ENCODE measurements at places on chromosomes 16 and 17.
A peak's percentile ranks its signal among the peaks of the same experiment; 100 is the strongest.

DNA sequence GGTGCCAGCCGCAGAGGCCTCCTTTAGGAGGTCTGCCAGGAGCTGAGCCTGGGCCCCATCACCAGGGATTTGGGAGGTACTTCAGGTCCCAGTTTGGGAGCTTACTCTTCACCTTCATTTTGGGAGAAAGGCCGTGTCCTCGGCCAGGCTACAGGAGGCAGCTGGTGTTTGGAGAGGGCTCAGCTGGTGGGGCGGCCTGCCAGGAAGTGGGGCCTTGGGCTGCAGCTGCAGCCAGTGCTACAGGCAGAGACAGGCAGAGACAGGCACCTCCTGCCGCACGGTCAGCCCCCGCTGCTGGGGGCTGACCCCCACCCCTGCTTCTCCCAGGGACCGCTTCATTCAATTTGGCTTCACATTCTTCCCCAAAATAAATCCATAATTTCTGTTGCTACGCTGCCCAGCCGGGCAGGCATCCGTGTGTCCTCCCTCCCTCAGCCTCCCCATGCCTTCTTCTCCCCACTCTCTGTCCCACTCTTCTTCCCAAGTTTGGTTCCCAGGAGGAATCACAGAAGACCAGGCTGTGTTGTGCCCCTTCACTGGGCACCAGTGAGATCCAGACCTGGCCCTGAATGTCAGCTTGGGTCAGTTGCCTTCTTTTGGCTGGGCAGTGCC is 6.1 kb downstream of the TMEM235 start:
- DNase-seq, result no peak

GRCh38 chr16:82175627-82176026 is 5.6 kb upstream of the MPHOSPH6 start:
- no peak for DNase-seq

DNA sequence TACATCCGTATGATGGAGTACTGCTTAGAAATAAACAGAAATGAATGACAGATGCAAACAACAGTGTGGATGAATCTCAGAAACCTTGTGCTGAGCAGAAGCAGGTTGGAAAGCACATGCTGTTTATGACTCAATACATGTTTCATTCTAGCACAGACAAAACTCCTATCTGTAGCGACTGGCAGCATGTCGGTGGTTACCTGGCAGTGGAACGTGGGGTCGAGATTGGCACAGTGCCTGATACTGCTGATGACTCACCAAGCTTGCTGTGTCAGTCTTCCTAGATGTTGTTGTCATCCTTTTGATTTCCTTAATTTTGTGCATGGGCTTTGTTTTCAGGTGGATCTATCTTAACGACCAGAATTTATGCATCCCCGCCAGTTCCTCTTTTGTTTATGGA is 62.1 kb downstream of the GAN start:
- no peak for DNase-seq

- peak; percentile 84 for DNase-seq
Observed at GRCh38 chr16:68310774-68311511, at the start of the genes PRMT7 and SLC7A6OS. Gene PRMT7, plus strand, starts transcription at chr16:68311019. Its CDS starts 4,961 bp downstream, at chr16:68315980. Gene SLC7A6OS, minus strand, starts transcription at chr16:68310946. Its CDS starts 20 bp downstream, at chr16:68310926.

- no peak for DNase-seq
Observed at GRCh38 chr17:1606352-1606985, 22.2 kb downstream of the SLC43A2 start.

DNA sequence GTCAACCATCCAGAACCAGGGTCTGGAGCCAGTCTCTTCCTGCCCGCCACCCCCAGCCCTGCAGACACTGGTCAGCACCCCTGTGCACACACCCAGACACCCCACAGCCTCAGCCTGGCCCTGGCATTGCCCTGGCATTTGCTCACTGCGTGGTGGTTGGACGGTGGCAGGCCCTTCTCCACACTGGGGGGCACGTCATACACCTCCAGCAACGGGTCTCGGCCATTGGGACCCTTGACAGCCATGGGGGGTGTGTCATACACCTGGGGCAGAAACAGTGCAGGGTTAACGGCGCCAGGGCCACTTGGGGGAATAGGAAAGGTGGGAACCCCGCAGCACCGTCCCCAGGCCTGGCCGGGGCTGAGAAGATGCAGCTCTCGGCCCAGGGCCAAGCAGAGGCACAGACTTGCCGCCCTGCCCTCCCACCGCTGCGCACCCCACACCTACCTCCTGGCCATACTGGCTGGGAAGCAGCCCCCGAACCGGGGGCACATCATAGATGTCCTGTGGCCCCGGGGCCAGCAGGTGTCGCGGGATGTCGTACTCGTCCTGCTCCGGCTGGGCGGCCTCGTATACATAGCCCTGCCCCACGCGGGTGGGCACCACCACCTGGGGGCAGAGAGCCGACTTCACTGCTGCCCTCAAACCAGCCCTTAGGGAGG is 14.6 kb downstream of the BCAR1 start:
- no peak for DNase-seq

DNA sequence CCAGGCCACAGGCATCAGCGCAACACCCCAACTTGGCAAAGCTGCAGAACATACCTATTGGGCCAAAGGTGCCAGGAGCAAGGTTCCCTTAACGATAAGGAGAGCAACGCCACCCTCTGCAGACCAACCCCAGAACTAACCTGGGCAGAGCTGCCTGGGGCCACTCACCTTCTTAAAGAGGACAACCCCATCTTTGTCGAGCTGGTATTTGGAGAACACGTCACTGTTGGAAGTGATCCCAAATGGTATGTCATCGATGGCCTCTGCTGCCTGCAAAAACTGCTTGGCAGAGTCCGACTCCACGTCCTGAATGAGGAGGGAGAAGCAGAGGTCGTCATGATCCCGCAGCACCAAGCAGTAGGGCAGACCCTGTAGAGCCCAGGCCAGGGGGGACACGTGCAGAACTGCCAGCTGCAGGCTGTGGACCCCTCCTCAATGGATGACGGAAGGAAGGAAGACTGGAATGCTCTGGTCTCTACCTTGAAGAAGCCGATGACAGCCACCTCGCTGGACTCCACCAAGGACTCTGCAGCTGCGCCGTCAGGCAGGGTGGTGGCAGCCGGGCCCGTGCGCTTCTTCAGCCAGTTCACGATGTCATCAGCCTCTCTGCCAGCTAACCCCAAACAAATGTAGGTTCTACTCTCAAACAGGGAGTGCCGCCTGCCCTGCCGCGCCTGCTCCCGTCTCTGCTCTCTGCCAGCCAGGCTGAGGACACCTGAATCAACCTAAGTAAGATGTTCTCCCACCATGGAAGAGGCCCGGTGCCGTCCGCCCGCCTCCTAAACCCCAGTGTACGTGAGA is 5.2 kb downstream of the P4HB start:
- DNase-seq, result no peak

DNA sequence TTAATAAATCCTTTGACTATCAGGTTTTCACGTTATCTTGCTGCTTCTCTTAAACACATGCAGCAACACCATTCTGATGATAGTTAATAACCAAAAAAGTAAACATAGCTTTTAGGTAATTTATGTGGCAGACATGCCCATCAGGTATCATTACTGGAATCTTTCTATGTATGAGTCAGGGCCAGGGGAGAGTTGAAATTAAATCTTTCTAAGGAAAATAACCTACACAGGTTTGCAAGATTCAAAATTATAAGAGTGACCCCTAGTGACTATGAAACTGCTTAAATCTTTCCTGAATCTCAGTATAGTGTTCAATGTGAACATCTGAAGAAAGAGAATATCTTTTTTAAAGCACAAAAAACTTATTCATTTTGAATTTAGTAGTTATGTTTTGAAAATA is 666.6 kb downstream of the CDH11 start:
- DNase-seq, result no peak

- no peak for DNase-seq
Observed at GRCh38 chr16:48487287-48487686, 102.1 kb upstream of the SIAH1 start.

DNA sequence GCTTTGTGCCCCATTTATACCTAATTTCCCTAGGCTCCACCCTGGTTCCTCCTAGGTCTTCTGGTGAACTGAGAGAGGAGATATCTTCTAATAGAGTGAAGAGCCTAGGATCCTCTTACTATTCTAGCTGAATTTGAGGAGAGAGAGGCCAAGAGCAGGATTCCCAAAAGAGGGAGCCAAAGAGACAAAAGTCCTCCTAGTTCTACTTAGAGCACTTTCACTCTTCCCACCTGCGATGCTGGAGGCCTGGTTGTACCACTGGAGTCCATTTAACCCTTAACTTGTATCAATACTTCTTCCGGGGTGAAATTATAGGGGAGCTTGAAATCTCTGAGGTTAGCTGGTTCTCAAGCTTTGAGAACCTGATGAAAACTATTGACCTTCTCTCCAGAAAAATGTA is 3.4 kb upstream of the SSH2 start:
- no peak for DNase-seq

GRCh38 chr16:80664786-80665185 is 124.0 kb downstream of the DYNLRB2 start:
- no peak for DNase-seq
